ENCODE measurements at places on chromosomes 5 and 9. TPM values are rescaled to one million over a fixed set of nuclear protein-coding genes. Genes with fewer than 3 reads are reported as not detected.
A peak's percentile ranks its signal among the peaks of the same experiment; 100 is the strongest.

DNA sequence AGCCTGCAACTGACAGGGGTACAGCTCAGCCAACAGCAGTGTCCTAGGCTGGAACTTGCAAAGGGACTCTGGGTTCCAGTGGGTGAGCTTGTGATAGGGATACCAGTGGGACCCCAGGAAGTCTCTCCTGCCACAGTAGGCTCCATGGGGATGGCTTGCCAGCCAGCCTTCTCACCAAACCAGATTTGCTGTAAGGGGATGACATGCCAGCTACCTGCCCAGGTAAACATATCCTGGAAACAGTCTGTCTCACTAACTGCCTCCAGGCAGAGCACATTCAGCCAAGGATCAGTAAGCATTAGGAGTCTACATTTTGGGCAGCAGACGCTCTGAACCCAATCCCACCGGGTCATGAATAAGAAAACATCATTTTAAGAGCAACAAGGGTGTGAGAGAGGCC, 49.9 kb downstream of the SIL1 start:
- H3K4me3 ChIP-seq: no peak overlapping the region
- no peaks in the 10 kb centered on the region for H3K27me3 ChIP-seq
- H3K4me1 ChIP-seq: peaks cover 5% of the 10 kb centered on the region
- peak overlapping the region; percentile 89 for H3K27ac ChIP-seq
- H3K36me3 ChIP-seq: no peaks in the 10 kb centered on the region
- peak; percentile 81 for DNase-seq

Gene FAM163B
- not detected for total RNA-seq

Gene ZNF367
- 0.98 TPM for total RNA-seq

Gene PKD2L2
- total RNA-seq: not detected

DNA sequence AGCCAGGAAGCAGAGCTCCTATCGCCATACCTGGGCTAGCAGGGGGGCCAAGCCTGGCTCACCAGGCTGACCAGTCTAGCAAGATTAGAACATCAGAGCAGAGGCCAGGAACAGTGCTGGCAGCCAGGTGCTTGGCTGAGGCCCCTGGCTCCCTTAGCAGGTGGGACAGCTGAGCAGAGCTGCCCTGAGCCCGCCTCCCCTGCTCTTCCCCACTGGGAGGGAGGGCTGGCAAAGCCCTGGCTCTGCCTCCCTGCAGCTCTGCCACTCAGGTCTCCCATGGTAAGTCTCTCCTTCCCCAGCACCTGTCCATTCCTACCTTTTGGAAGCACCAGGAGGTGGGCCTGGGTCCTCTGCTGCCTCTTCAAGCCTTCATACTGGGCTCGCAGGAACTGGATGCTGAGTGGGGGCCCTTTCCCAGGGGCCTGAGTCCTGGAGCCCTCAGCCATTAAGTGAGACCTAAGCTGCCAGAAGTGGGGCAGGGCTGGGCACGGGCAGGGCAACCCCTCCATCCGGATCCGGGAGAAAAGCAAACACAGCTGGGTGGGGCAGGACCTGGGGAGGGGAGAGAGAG, 803 bp downstream of the C9orf152 start:
- H3K4me1 ChIP-seq: no peaks in the 10 kb centered on the region
- no peaks in the 10 kb centered on the region for H3K27me3 ChIP-seq
- H3K36me3 ChIP-seq: no peaks in the 10 kb centered on the region
- peak overlapping the region; percentile 64 for H3K27ac ChIP-seq
- H3K4me3 ChIP-seq: no peak overlapping the region

GRCh38 chr5:102069974-102070373, 226.1 kb downstream of the SLCO4C1 start:
- H3K27me3 ChIP-seq: no peaks in the 10 kb centered on the region
- no peak overlapping the region for H3K27ac ChIP-seq
- no peak for DNase-seq
- no peaks in the 10 kb centered on the region for H3K36me3 ChIP-seq
- H3K4me1 ChIP-seq: no peaks in the 10 kb centered on the region
- H3K4me3 ChIP-seq: no peak overlapping the region

DNA sequence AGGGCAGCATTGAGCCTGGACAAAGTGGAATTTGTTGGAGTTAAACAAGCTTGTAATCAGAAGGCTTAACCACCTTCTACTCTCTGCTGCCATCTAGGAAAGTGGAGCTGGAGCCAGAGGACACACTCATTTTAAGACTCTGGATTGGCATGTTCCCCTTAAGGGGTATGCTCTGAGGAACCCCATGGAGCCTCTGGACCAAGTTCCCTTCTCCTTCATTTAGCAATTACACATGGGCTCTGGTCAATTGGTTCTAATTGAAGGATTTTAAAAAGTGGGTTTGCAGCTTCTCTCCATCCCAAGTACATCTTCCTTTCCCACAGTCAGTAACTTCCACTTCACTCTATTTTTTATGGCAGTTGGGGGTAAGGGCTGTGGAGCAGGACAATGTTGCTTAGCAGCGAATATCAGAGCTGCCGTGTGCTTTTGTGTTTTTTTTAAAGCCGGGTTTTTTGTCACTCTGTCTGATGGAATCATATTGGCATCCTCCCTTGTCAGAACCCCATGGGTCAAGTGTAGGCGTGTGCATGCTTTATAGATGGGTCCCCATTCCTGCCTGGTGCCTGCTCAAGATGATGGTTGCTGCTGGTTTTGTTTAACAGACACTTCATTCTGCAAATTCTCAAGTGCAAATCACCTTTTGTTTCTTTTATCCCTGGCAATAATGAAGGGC, 330.7 kb upstream of the ADAMTSL1 start:
- no peak overlapping the region for H3K4me3 ChIP-seq
- no peaks in the 10 kb centered on the region for H3K36me3 ChIP-seq
- no peaks in the 10 kb centered on the region for H3K4me1 ChIP-seq
- H3K27ac ChIP-seq: no peak overlapping the region

GRCh38 chr5:68261569-68262065, 46.1 kb downstream of the PIK3R1 start:
- peaks cover 6% of the 10 kb centered on the region for H3K4me1 ChIP-seq
- no peak overlapping the region for H3K4me3 ChIP-seq
- no peak for DNase-seq
- no peaks in the 10 kb centered on the region for H3K36me3 ChIP-seq
- peak overlapping the region; percentile 45 for H3K27ac ChIP-seq

DNA sequence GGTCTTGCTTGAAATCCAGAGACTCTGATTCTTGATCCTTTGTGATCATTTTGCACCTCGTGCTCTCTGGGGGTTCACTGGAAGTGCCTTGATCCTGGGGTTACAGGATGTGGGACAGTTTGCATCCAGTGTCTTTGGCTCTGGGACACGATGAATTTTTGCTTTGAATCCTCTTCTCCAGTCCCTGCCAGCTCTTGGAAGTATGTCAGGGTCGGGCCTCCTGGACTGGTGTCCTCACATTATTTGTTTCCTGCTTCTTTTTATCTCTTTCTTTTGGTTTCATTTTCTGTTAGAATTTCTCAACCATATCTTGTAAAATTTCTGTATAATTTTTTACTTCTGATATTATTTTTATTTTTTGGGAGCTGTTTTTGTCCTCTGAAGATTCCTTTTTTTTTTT, 34.2 kb downstream of the SECISBP2 start:
- H3K4me1 ChIP-seq: no peaks in the 10 kb centered on the region
- H3K36me3 ChIP-seq: peaks cover 28% of the 10 kb centered on the region
- no peak for DNase-seq
- H3K27me3 ChIP-seq: no peaks in the 10 kb centered on the region
- H3K27ac ChIP-seq: no peak overlapping the region
- H3K4me3 ChIP-seq: no peak overlapping the region

Gene CKMT2
- 5.3 TPM for total RNA-seq

Gene SLC45A2
- total RNA-seq: not detected

DNA sequence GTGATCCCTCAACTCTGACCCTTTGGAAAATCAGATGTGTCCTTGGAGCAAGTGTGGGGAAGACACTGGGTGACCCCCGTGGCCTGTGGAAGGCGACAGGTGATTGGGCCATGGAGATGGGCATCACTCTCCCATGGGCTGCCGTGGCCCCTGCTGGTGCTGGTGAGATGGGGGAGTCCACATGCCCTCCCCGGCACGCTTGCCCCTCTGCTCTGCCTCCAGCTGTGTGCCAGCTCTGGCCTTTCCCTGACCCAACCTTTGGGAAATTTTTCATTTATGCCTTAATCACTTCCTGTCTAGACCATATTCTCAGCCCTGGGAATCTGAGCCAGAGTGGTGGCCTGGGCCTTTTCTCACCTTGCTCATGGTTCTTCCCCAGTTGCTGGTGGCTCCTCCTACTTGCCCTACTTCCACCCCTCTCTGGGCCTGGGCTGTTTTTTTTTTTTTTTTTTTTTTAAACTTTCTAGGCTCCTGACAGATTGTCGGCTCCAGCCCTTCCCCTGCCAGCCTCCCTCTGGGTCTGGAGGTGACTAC, 56.6 kb downstream of the RGS3 start:
- H3K4me3 ChIP-seq: no peak overlapping the region
- H3K27me3 ChIP-seq: no peaks in the 10 kb centered on the region
- no peaks in the 10 kb centered on the region for H3K36me3 ChIP-seq
- no peak overlapping the region for H3K27ac ChIP-seq
- DNase-seq: no peak

Gene CD74
- total RNA-seq: 393 TPM

- no peaks in the 10 kb centered on the region for H3K27me3 ChIP-seq
- no peak overlapping the region for H3K4me3 ChIP-seq
- H3K36me3 ChIP-seq: no peaks in the 10 kb centered on the region
These were observed 135.8 kb upstream of the TUSC1 start for GRCh38 chr9:25814023-25814422.

Gene SPATA31E1
- not detected for total RNA-seq

DNA sequence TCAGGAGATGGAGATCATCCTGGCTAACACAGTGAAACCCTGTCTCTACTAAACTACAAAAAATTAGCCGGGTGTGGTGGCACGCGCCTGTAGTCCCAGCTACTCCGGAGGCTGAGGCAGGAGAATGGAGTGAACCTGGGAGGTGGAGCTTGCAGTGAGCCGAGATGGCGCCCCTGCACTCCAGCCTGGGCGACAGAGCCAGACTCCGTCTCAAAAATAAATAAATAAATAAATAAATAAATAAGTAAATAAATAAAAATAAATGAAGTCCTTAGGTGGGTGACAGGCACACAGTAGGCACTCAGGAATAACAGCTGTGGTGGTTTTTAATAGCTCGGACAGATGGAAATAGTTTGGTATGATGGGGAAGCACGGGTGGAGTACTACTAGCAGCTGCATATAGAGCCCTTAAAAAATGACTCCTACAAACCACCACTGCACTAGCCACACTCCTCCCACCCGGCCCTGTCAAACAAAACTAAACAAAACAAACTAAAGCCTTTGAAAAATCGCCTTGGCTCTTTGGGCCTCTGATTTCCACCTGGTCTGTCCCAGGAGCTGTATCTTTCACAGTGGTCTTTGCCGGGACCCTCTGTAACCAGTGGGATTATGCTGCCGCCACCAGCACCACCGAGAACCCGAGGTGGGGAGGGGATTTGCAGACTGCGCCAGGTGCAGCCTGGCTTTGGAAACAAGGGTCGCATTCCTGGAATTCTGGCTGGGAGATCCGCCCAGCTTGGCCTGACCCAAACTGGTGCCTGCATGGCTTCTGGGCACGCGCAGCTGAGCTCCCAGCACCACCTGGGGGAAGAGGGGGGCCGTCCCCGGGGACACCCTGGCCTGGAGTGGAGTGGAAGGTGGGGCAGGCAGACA, 5.1 kb upstream of the WDR5 start:
- no peaks in the 10 kb centered on the region for H3K36me3 ChIP-seq
- DNase-seq: peak; percentile 88
- no peaks in the 10 kb centered on the region for H3K4me1 ChIP-seq
- no peak overlapping the region for H3K4me3 ChIP-seq
- H3K27ac ChIP-seq: peak overlapping the region; percentile 75
- H3K27me3 ChIP-seq: no peaks in the 10 kb centered on the region

Gene IFNA13
- total RNA-seq: not detected

DNA sequence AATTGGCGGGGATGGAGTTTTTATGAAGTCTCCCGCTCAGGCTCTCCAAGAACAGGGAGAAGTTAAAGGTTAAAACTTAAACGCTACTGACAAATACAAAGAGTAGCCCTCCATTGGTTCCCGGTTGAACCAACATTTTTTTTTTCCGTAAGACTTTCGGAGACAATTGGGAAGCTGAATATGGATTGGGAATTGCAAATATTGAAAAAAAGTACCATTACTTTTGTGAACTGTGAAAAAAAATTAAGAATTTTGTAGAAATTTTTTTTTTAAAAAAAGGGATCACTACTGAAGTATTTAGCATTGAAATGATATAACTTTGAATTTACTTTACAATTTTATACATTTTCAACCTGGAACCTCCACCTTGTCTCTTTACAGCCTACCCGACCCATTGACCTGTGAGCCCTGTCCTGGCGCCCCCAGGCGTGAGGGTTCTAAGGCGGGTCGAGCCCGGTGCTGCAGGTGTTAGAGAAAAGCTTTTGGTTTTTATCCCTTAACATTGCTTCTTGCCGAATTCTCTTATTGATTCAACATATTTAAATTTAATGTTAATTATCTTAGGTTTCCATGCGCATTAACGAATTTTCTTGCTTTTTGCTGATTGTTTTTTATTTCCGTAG, 448 bp upstream of the ZNF782 start:
- H3K4me1 ChIP-seq: peaks cover 6% of the 10 kb centered on the region
- H3K27ac ChIP-seq: peak overlapping the region; percentile 82
- no peak for DNase-seq
- no peaks in the 10 kb centered on the region for H3K27me3 ChIP-seq

Gene PCDHGB2
- total RNA-seq: 7.8 TPM

- H3K27ac ChIP-seq: no peak overlapping the region
- no peaks in the 10 kb centered on the region for H3K36me3 ChIP-seq
- no peak for DNase-seq
- no peak overlapping the region for H3K4me3 ChIP-seq
These were observed 51.4 kb downstream of the TRIP13 start for GRCh38 chr5:943918-944620.

Gene MAST4
- total RNA-seq: 61.5 TPM

- H3K4me3 ChIP-seq: no peak overlapping the region
- H3K36me3 ChIP-seq: no peaks in the 10 kb centered on the region
- no peak for DNase-seq
- no peaks in the 10 kb centered on the region for H3K27me3 ChIP-seq
- no peak overlapping the region for H3K27ac ChIP-seq
These were observed 494.9 kb downstream of the PSAT1 start for GRCh38 chr9:78791779-78792178.

- H3K27ac ChIP-seq: no peak overlapping the region
- no peak for DNase-seq
- no peaks in the 10 kb centered on the region for H3K36me3 ChIP-seq
- peaks cover 6% of the 10 kb centered on the region for H3K4me1 ChIP-seq
These were observed 32.1 kb downstream of the MTMR12 start for GRCh38 chr5:32280656-32281081.

Data from breast epithelium (tissue), 4 donors.